ENCODE measurements at places on chromosomes 3 and 15.

- H3K4me3 ChIP-seq, result no peak overlapping the region
- no peaks in the 10 kb centered on the region for H3K27me3 ChIP-seq
- no peak for DNase-seq
- no peak overlapping the region for H3K27ac ChIP-seq
Observed at GRCh38 chr3:94114666-94115065, 51.8 kb downstream of the NSUN3 start.

- no peak overlapping the region for H3K4me3 ChIP-seq
- H3K27me3 ChIP-seq, result no peaks in the 10 kb centered on the region
- DNase-seq, result no peak
Observed at GRCh38 chr3:124969190-124969589, 34.6 kb upstream of the MUC13 start.

DNA sequence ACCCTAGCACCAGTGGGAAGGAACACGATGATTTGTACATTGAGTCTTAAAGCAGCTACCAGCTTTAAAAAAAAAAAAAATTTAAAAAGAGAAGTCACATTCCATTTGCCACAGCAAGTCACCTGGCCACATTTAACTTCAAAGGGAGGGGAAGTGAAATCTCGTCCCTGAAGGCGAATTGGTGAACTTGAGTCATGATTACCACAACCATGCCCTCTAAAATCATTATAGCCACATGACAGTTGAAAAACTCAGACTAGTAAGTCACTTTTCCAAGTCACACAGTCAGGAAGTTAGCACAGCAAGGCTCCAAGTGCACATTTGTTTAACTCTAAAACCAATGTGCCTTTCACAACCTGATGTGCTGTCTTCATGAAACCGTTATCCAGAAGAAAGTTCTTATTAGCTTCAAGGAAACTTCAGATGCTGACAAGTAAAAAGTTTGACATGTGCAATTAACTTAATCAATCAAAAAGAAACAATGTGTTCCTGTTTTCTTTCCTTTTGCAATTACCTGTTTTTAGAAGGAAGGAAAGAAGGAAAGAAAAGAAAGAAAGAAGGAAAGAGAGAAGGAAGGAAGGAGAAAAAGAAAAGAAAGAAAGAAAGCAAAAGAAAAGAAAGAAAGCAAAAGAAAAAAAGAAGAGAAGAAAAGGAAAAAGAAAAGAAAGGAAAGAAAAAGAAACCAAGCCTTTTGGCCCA, 8.3 kb upstream of the THSD4 start:
- H3K4me1 ChIP-seq, result peaks cover 11% of the 10 kb centered on the region
- DNase-seq, result no peak
- no peaks in the 10 kb centered on the region for H3K27me3 ChIP-seq
- H3K27ac ChIP-seq, result no peak overlapping the region

DNA sequence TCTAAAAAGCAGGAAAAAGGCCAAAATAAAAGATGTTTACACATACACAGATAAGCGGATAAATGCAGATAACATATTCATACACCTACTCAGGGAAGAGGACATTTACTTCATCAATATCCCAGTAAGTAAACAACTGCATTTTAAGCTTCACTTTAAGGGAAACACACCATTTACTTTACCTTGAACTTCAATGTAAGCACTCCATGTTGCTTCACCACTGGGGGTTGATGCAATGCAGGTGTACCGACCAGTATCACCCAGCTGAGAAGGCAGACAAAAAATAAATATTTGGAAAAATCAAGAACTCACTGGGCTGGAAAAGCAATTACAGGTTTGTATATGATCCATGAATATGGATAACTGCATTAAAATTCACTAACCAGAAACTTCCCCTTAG, 1099.5 kb downstream of the ROBO1 start:
- no peaks in the 10 kb centered on the region for H3K27me3 ChIP-seq
- H3K4me3 ChIP-seq, result no peak overlapping the region
- no peaks in the 10 kb centered on the region for H3K4me1 ChIP-seq
- DNase-seq, result no peak
- peaks cover 6% of the 10 kb centered on the region for H3K36me3 ChIP-seq

- H3K4me1 ChIP-seq, result no peaks in the 10 kb centered on the region
- no peaks in the 10 kb centered on the region for H3K27me3 ChIP-seq
- DNase-seq, result peak; percentile 71
- no peak overlapping the region for H3K4me3 ChIP-seq
Observed at GRCh38 chr3:133828576-133829309, 23.1 kb downstream of the SRPRB start.

DNA sequence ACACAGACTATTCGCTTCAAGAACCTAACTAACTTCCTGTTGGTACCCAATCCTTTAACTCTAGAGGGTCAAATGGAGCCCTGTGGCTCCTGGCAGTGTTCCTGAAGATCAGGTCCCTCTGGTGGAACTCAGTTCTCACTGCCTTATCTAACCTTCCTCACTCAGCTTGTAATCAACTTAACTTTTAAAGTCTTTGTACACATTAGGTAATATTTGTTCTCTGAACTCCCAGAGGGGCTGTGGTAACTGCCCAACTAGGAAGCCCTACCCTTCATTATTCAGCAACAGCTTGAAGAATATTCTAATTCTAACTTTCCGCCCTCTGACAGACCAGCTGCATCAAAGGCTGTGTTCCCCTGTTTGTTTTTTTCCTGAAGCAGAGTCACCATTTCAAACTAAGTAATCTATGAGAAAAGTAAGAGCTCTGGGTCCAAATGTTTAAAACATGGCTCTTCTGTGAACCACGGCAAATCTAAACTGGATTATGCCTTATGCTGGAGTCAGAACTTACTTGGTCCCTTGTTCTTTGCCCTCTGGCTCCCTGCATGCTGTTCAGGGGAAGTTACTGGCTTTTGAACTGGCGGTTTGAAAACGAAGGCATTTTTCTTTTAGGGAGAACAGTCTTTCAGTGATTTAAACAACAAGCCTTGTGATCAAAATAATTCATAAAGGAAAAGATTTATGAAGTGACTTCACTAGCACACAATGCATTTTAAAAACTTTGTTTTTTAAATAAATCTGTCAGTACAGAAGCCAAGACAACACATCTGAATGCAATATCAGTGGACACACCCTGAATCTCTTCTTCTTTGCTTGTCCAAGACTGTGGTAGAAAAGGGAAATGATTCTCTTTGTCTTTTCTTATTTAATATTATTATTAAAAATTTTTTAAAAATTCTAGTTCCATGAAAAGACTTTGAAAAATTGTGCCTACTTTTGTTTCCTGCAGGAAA, 365.6 kb downstream of the TIGIT start:
- no peaks in the 10 kb centered on the region for H3K4me1 ChIP-seq
- H3K27me3 ChIP-seq, result no peaks in the 10 kb centered on the region
- no peaks in the 10 kb centered on the region for H3K36me3 ChIP-seq
- H3K27ac ChIP-seq, result no peak overlapping the region

DNA sequence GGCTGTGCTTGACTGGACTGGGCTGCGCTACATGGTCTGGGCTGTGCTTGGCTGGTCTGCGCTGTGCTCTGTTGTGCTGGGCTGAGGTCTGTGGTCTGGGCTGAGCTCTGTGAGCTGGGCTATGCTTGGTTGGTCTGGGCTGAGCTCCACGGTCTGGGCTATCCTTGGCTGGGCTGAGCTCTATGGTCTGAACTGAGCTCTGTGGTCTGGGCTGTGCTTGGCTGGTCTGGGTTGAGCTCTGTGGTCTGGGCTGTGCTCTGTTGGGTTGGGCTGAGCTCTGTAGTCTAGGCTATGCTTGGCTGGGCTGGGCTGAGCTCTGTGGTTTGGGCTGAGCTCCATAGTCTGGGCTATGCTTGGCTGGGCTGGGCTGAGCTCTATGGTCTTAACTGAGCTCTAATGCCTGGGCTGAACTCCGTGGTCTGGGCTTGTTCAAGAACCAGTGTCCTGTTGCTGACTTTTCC, 92.0 kb downstream of the PLXNA1 start:
- H3K4me1 ChIP-seq, result no peaks in the 10 kb centered on the region
- no peaks in the 10 kb centered on the region for H3K27me3 ChIP-seq
- DNase-seq, result peak; percentile 57
- no peaks in the 10 kb centered on the region for H3K36me3 ChIP-seq
- no peak overlapping the region for H3K27ac ChIP-seq
- H3K4me3 ChIP-seq, result no peak overlapping the region

- no peak overlapping the region for H3K27ac ChIP-seq
- H3K27me3 ChIP-seq, result no peaks in the 10 kb centered on the region
- H3K36me3 ChIP-seq, result peaks cover 55% of the 10 kb centered on the region
- H3K4me1 ChIP-seq, result no peaks in the 10 kb centered on the region
- H3K4me3 ChIP-seq, result no peak overlapping the region
- no peak for DNase-seq
Observed at GRCh38 chr15:98943601-98944151, 63.9 kb downstream of the PGPEP1L start.

DNA sequence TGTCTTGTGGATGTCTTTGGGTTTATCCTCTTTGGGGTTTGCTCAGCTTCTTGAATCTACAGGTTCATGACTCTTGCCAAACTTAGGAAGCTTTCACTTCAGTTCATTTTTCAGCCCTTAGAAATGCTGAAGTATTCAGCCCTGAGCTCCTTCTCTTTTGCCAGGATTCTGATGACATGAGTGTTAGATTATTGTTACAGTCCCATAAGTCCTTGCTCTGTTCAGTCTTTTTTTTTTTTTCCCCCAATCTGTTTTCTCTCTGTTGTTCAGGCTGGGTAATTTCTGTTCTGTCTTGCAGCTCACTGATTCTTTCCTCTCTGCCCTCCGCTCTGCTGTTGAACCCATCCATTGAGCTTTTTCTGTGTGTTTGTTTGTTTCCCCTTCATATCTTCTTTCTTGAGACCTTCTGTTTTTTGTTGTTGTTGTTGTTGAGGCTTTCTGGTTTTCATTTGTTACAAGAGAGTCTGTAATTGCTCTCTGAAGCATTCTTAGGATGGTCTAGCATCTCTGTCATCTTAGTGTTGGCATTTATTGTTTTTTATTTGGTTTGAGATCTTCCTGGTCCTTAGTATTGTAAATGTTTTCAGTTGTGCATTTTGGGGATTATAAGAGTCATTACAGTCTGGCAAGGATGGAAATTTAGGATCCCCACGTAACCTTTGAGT, 18.4 kb downstream of the LRCH3 start:
- no peak overlapping the region for H3K4me3 ChIP-seq
- DNase-seq, result no peak
- H3K4me1 ChIP-seq, result peaks cover 5% of the 10 kb centered on the region
- 0 out of 2 replicates have a peak overlapping the region, but pooled peaks have one; percentile 3 for H3K27ac ChIP-seq
- no peaks in the 10 kb centered on the region for H3K27me3 ChIP-seq
- no peaks in the 10 kb centered on the region for H3K36me3 ChIP-seq

DNA sequence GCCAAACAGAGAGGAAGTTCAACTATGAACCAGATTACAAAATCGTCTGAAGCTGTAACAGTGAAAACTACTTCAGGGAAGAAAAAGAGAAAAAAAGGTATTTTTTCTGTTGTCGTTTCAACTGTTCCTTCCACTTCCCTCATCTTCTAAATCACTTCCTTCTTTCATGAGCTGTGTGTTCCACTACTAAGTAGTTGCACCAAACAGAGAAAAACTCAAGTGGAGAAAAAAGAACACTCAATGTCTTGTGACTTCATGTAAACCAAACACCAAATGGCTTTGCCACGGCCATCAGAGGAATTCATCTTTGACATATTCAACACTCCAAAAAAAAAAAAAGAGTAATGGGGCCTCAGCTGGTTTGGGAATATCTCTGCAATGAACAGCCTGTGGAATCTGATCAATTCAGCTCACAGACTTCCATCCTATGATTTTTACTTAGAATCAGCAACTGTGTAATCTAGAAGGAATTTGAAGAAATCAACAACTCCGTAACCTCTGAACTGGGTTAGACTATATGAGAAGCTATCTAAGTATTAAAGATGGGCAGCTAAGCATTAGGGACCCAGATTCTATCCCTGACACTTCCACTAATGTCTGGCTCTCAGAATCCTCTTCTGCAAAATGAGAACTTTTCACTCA, 47.5 kb upstream of the RNF7 start:
- no peaks in the 10 kb centered on the region for H3K36me3 ChIP-seq
- no peak overlapping the region for H3K27ac ChIP-seq
- DNase-seq, result no peak
- H3K4me1 ChIP-seq, result no peaks in the 10 kb centered on the region

DNA sequence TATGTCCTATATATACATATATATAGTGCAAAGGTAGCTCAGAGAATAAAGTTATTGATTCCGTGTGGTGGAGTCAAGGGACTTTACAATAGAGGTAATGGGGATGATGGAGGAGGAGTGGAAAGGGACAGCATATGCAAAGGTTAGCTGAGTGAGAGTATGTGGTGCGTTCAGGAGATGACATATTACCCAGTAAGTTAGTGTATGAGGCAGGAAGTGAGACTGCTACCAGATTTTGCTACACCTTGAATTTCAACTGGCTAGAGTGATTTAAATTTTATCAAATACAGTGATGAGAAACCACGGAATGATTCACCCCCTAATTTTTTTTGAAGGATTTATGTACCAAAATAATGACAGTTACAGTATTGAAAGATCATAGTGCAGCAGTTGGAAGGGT, 2.8 kb downstream of the ACTL6A start:
- no peak for DNase-seq
- H3K4me3 ChIP-seq, result no peak overlapping the region
- no peak overlapping the region for H3K27ac ChIP-seq

GRCh38 chr15:36598529-36599177, 19.2 kb downstream of the CDIN1 start:
- no peak overlapping the region for H3K27ac ChIP-seq
- H3K27me3 ChIP-seq, result no peaks in the 10 kb centered on the region
- H3K4me1 ChIP-seq, result peaks cover 32% of the 10 kb centered on the region
- H3K4me3 ChIP-seq, result no peak overlapping the region
- H3K36me3 ChIP-seq, result no peaks in the 10 kb centered on the region

DNA sequence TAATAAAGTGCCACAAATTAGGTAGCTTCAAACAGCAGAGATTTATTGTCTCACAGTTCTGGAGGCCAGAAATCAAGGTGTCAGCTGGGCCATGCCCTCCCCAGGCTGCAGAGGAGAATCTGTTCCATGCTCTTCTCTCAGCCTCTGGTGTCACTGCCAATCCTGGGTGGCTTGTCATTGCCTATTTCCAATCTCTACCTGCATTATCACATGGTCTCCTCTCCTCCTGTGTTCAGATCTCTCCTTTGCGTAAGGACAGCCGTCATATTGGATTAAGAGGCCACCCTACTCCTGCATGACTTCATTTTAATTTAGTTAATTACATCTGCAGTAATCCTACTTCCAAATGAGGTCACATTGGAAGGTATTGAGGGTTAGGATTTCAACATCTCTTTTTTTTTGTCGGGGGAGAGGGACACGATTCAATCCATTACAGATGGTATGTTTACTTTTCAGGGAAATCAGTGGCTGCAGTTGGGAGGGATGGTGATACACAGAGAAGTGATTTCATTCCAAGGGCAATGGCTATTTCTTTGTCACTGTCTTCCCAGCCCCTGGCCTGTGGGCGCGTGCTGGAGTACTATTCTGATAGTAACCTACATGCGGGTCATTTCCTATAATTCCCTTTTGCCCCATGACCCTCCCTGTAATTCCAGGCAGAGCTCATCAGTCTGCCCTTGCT, 169.4 kb downstream of the MINAR1 start:
- no peaks in the 10 kb centered on the region for H3K27me3 ChIP-seq
- no peaks in the 10 kb centered on the region for H3K4me1 ChIP-seq
- H3K4me3 ChIP-seq, result no peak overlapping the region

- H3K27ac ChIP-seq, result no peak overlapping the region
- H3K4me3 ChIP-seq, result no peak overlapping the region
- no peaks in the 10 kb centered on the region for H3K36me3 ChIP-seq
- peak; percentile 71 for DNase-seq
- H3K4me1 ChIP-seq, result no peaks in the 10 kb centered on the region
Observed at GRCh38 chr15:101773496-101774100, 29.7 kb upstream of the OR4F6 start.
